ENCODE measurements at places on chromosomes 13 and 19.

GRCh38 chr19:36121486-36122124 is 6.3 kb downstream of the TBCB start:
- DNase-seq: no peak

DNA sequence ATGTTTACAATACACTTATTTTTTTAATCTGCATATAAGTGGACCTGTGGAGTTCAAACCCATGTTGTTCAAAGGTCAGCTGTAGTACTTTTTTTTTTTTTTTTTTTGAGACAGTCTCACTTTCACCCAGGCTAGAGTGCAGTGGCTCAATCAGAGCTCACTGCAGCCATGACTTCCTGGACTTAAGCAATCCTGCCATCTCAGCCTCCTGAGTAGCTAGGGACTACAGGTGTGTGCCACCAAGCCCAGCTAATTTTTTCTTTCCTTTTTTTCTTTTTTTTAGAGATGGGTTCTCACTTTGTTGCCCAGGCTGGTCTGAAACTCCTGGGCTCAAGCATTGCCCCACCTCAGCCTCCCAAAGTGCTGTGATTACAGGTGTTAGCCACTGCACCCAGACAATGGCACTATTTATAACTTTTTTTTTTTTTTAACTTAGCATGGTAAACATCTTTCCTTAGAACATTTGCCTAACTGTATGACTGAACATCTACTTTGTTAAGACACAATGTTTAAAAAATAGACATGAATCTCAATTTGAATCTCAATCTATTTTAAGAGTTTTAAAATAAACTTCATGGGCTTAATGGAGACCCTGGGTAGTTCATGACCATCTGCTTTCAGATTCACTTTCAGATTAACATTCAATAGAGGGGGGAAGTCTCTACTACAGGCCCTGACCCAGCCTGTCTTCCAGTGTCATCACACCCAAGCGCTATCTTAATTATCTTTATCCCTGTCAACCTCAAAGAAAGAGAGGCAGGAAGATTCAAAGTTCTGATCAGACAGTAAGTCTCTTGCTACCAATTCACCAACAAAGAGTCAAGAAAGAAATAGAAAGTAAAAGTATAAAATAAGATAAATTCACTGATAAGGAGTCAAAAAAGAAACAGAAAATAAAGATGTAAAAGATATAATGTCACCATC is 97.7 kb upstream of the DOCK9 start:
- no peak for DNase-seq

GRCh38 chr19:15250640-15250993 is 18.4 kb upstream of the EPHX3 start:
- DNase-seq: no peak

- DNase-seq: no peak
Measured at GRCh38 chr13:35810321-35810720, 320.9 kb downstream of the DCLK1 start.

- no peak for DNase-seq
Measured at GRCh38 chr13:91660076-91660415, 261.6 kb downstream of the GPC5 start.

DNA sequence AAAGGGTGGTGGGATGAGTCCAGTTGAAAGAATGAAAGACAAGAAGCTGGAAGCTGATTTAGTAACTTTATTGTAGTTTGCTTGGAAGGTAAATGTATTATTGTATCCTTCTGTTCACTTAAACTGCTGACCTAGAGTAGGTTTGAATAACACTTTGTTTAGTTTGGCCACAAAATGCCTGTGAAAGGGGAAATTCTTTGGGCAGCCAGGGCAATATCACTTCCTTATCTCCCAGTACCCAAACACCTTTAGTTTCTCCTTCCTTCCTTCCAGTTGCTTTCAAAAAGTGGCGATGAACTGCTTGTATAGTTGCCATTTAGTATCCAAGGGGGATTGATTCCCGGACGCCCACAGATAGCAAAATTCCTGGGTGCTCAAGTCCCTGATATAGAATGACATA is 120.1 kb downstream of the PAN3 start:
- no peak for DNase-seq

DNA sequence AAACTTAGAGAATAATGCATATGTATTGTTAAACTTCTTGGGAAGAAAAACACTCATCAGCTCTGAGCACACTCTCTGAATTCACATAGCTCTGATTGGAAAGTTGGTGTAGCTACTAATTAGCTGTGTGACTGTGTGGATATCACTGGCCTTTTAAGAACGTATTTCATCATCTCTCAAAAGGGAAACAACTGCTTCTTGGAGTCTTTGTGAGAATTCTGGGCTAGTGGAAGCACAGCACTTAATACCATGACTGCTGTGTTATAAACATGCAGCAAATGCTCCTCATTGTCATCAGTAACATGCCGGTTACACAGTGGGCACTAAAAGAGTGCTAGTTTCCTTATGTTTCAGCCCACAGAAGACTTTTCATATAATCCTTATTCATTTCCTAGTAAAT is 220.9 kb upstream of the CSNK1A1L start:
- DNase-seq: no peak

- no peak for DNase-seq
Measured at GRCh38 chr19:41426116-41426841, 895 bp downstream of the B3GNT8 start.

DNA sequence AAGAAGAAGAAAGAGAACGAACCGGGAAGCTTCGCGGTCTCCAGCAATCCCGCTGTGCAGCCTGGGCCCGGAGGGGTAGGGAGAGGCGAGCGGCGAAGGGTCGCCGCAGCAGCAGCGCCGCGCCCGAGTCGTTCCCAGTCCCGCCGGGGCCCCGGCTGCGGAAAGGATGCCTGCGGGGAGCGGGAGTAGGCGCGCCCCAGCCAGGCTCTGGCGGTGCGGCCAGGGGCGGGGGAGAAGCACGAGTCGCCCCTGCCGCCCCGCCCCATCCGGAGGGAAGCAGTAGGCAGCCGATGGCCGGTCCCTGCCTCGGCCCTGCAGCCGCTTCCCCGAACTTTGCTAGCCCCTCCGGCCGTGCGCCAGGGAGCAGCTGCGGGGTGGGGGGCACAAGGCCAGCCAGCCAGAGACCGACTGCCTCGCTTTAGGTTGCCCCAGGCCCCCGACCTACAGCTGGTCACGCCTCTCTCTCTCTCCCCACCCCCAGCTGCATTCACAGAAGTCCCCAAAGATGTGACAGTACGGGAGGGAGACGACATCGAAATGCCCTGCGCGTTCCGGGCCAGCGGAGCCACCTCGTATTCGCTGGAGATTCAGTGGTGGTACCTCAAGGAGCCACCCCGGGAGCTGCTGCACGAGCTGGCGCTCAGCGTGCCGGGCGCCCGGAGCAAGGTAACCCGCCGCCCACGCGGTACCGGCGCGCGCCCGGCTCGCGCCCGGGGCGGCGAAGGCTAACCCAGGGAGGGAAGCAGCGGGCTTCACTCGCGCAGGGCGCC is 1.1 kb downstream of the VSTM2B start:
- DNase-seq: no peak

DNA sequence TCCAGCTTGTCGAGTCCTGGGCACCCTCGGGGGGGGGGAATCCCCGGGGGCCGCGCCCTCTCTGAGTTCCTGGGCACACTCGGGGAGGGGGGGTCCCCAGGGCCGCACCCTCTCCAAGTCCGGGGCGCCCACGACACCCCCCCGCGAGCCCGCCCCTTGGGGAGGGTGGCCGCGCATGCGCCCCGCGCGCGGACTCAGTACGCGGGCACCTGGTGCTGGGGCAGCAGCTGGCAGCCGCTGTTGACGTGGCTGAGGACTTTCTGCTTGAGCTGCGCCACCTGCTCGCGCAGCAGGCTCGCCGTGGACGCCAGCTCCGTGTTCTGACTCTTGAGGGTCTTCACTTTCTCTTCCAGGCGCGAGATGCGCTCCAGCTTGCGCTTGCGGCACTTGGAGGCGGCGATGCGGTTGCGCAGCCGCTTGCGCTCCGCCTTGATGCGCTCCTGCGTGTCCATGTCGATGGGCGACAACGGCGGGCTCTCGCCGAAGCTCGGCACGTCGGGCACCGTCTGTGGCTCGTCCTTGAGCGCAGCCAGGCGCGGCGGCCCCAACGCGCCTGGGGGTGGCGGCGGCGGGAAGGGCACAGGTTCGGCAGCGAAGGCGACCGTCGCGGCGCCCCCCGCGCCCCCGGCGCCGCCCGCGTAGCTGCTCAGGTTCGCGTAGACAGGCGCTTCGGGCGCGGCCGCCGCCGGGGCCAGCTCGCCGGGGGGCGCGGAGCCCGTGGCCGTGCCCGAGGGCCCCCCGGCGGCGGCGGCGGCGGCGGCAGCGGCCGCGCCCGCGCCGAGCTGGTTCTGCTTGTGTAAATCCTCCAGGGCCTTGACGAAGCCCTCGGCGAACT is 958 bp downstream of the JUND start:
- peak; percentile 8 for DNase-seq

- DNase-seq: peak; percentile 10
Measured at GRCh38 chr13:104534847-104535246, 1468.6 kb upstream of the SLC10A2 start.

DNA sequence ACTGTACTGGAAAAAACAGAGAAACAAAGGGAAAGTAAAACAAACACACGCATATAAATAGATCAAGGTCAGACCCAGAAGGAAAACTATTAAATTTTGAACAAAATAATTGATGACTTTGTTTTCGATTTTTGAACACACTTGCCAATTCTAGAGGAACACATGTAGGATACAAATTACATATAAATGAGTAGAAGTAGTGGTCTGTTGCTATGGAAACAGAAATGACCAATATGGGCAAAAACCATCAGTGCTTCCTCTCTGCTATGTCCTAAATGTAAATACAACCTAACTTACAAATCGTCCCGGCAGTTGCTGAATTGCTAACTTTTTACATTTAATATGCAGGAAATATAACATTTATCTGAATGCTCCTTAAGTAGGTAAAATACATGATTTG is 65.2 kb upstream of the POSTN start:
- DNase-seq: no peak

- no peak for DNase-seq
Measured at GRCh38 chr19:7482584-7483439, 6.0 kb downstream of the PEX11G start.

DNA sequence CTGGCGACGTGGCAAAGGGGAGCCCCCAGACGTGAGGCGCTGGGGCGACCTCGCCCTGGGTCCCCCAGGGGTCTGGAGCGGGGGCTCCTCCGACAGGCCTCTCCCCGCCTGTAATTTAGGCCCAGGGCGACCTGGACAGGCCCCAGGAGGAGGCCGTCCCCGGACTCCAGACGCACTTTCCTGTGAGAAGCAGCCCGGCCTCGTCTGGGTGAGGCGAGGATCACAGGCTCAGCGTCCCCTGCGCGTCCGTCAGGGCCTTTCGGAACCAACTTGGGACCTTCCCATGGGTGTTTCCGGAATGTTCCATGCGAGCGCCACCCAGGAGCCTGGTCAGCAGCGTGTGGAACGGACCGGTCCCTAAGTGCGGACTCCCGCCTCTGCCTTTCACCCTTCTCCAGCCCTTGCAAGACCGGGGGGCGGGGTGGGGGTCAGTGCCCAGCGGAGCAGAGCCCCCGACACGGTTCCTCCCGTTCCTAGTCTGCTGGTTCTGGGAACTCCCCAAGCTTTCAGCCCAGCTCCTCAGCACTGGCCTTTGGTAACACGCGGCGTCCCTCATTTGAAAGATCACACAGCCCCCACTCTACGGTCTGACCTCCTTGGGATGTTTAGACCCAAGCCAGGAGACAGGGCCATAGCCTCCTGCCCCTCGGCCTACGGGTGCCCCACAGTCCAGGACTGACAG is 1.1 kb upstream of the GRTP1 start:
- no peak for DNase-seq

DNA sequence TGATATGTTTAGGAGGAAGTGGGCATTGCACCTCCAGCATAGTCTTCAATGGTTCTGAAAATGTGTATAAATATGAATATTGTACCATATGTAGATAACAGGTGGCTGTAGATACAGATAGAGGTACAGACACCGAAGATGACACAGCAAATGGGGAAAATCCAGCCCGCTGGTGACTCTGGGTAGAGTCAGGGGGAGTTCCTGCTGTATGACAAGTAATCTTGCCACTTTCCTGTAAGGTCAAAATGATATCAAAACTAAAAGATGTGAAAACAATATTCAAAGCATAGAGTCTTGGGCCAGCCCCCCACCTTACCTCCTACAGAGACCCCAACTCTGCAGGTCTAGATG is 17.8 kb downstream of the C2CD4C start:
- no peak for DNase-seq

- no peak for DNase-seq
Measured at GRCh38 chr19:42095814-42096230, 19.9 kb downstream of the ZNF574 start.

DNA sequence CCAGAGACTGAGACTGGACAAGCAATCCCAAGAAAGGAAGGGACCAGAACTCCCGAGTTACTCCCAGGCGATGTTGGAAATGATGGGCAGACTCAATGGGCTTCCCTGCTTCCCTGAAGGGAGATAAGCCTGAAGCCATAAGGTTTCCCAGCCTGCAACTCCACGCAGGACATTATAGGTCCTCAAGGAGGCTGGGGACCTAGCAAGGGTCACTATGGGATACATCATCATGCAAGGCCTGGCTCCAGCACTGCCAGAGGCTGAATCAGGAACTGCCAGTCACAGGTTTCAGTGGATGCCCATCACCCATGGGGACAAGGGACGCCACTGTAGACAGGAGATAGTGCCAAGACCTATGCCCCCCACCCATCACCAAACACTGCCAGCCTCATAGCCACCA is 338.7 kb downstream of the IRS2 start:
- no peak for DNase-seq

DNA sequence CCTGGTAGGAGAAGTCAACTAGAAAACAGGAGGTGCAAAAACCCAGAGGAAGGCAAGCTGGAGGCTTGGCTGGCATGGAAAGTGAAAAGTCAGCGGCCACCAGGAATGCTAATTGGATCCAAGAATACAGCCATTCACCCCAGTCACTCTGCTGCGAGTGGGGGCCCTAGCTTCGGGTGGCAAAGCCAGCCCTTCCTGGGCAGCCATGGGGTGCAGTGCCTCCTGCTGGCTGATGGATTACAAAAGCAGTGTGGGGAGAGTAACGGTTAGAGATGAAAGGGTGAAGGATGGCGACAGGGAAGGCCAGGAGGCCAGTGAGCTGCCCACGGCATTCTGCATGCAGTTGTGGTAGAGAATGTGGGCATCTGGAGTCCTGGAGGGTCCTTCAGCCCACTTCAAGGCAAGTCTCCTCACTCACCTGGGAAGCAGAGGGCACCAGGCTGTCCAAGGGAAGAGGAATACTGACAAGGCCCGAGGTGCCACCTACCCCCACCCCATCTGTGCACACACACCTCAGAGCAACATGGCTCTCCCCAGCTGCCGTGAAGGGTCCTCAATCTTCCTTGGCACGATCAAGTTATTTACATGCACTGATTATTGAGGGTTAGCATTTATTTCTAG is 20.3 kb upstream of the EPHX3 start:
- no peak for DNase-seq

DNA sequence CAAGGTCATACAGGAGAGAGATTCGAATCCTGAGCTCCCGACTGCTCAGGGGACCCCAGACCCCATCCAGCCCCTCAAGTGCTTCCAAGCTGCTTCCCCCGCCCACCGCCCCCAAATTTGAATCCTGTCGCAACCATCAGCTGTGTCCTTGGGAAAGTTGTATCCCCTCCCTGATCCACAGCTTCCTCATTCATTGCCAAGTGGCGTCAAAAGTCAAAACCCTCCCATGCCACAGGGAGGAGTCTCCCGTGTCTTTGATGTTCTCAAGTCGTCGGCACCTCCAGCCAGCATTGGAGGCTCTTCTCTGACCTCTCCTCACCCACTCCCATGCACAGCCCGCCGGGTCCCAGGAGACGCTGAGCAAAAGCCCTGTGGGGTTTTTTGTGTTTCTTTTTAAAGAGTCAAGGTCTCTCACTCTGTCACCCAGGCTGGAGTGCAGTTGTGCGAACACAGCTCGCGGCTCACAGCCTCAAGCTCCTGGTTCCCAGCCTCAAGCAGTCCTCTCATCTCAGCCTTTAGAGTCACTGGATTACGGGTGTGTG is 2.8 kb upstream of the IFI30 start:
- DNase-seq: no peak

Measured in HAP-1 (cell line).